ENCODE measurements at places on chromosomes 7 and 10. TPM values are rescaled to one million over a fixed set of nuclear protein-coding genes. Genes with fewer than 3 reads are reported as not detected.

- peak; percentile 40 for DNase-seq
These were observed 16.5 kb downstream of the AIFM2 start for GRCh38 chr10:70115948-70116682.

- no peak for DNase-seq
These were observed 231.2 kb upstream of the KCND2 start for GRCh38 chr7:120041798-120042197.

DNA sequence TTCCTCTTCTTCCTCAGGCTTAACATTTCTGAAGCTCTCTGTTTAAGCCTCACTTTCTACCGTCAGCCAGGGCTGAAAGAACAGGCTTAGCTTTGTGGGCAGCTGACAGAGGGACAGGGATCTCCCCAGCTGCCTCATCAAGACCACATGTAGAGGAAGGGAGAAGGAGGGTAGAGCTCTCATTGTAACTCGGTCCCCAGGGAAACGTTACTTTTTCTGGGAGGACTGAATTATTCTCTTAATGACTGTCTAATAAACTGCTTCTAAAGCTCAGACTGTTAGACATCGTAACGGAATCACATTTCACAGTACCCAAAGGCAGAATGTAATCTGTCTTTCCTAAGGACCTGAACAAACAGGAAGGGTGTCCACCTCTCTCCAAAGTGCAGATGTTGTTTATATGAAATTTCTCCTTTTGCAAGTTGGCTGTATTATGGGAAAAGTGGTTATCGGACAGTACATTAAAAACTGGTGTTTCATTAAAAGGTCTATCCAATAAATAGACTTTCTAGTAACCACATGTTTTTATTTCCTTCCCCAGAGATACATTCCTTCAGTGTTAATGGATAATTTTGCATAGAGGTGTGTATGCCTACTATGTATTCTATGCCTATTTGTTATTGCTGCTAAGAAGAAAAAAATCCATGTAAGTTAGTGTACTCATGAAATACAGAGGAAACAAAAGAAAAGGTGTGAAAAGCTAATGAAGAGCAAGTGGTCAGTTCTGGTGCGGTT, 144.2 kb downstream of the CTTNBP2 start:
- no peak for DNase-seq

CLEC5A gene
- total RNA-seq, result 0.25 TPM

TEX47 gene
- not detected for total RNA-seq

DNA sequence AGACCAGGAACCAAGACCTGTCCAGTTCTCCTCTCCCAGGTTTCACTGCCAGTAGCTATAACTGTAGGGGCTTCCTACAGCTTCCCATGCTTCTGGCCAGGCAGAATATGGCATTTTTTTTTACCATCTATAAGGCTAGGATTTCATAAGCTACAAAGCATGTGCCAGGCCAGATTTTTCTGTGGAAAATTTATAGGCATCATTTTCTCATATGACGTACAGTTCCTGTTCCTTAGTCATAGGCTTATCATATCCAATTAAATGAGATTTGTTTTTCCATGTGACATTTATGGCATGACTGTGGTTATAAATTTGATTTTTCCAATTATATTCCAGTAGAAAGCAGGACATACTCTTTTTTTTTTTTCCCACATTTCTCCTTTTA, 208.6 kb upstream of the NPY start:
- no peak for DNase-seq

GRCh38 chr10:115163129-115163528, 70.0 kb downstream of the ATRNL1 start:
- no peak for DNase-seq

- no peak for DNase-seq
These were observed 82.0 kb downstream of the TMEM168 start for GRCh38 chr7:112708236-112708635.

- DNase-seq, result no peak
These were observed 1.2 kb upstream of the LZTS2 start for GRCh38 chr10:100998183-100998990.

GRCh38 chr7:17380736-17381662, 82.5 kb downstream of the AHR start:
- DNase-seq, result no peak

- no peak for DNase-seq
These were observed 179.8 kb downstream of the CXCL12 start for GRCh38 chr10:44205067-44205466.

DNA sequence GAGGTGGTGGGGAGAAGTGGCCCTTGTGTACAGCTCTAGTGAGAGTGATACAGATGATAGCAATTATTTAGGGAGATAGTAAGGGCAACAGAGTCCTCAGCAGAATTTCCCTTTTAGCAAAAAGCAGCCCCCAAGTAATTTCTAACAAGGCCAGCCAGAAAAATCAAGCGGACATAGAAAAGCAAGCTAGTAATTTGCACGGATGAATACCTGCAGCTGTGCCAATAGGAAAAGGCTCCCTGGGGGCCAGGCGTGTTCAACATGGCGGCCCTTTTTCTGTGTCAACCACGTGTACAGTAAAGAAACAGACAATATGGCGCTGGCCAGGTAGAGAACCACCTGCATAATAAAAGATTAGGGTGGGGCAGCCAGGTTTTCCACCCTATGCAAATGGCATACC, 7.4 kb downstream of the MCM10 start:
- DNase-seq, result no peak

DNA sequence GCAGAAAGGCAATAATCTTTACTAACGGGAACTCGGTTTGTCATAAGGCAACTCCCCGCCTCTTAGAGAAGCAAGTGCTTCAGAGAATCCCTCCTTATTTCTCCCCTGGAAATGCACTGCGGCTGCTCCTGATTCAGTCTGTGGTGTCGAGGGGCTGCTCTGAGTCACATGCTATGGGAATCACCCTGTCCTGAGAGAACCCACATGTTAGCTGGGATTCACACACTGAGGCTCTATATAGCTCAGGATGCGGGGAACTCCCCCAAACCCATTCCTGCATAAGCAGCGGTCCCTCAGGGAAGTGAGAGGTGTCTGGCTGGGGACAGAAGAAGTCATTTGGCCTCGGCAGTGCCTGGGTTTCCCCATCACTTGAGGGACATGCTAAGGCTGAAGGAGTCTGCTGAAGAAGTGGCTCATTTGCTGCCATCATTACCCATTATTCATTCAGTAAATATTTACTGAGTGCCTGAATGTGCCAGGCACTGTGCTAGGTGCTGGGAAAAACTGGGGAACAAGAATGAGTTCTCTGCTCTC, 87.5 kb downstream of the ATXN7L1 start:
- no peak for DNase-seq

PIP gene
- not detected for total RNA-seq

LSM5 gene
- 16.5 TPM for total RNA-seq

ABI1 gene
- total RNA-seq, result 51.1 TPM

- no peak for DNase-seq
These were observed 159.5 kb downstream of the CPEB3 start for GRCh38 chr10:92131275-92131820.

DNA sequence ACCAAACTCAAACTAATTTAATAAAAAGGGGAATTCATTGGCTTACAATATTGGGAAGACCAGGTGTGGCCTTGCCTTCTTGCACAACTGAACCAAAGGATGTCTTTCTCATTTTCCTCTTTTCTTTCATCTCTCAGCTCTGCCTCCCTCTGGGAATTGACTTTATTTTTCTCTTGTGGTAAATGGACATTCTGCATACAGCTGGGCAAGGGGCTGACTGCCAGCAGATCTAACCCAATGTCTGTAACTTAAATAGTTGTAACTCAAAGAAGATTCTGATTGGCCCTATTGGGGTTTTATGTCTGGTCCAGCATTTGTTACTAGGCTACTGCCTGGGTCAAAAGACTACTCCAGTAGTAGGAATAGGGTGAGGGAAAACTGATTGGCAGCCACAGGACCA, 15.3 kb downstream of the PTTG1IP2 start:
- no peak for DNase-seq

GRCh38 chr7:138720286-138720685, 19.1 kb upstream of the SVOPL start:
- no peak for DNase-seq

GRCh38 chr10:90204956-90205314, 503.5 kb downstream of the KIF20B start:
- no peak for DNase-seq

GRCh38 chr10:47152861-47153349, 147.1 kb upstream of the GDF10 start:
- no peak for DNase-seq

- DNase-seq, result no peak
These were observed 8.1 kb upstream of the FAM107B start for GRCh38 chr10:14782691-14783363.

LRMDA gene
- total RNA-seq, result 15.9 TPM

DNA sequence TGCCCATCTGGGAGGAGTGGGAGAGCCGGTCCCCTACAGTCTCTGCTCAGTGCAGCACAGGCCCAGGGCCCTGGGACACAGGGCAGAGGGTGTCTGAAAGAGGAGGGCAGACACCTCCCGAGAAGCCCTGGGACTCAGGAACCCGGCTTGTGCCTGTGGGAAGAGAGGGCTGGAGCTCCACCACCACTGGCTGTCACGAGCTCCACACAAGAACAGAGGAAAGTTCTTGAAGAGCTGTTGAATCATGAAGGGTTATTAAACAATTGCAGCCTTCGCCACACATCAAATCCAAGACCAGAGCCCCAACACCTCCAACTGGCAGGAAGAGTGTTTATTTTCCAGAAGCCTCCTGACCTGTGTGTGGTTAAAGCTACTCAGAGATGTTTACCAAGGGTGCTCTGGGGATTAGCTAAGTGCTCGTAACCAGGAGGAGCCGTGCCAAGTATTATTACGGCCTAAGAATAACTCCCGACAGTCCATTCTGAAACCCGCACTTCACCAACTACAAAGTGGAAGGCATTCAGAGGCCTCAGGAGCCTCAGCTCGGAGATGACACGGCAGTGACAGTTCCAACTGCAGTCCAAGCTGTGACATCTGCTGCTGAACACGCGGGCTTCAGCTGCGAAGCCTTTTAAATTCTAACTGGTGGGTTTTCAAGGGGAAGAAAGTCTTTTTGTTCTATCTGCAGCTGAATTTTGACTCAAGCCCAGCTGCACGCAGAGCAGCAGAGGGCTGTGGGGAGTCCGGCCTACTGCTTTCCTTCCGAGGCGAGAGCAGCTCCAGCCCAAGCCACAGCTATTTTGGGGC, 75.1 kb downstream of the MAD1L1 start:
- DNase-seq, result no peak

DNA sequence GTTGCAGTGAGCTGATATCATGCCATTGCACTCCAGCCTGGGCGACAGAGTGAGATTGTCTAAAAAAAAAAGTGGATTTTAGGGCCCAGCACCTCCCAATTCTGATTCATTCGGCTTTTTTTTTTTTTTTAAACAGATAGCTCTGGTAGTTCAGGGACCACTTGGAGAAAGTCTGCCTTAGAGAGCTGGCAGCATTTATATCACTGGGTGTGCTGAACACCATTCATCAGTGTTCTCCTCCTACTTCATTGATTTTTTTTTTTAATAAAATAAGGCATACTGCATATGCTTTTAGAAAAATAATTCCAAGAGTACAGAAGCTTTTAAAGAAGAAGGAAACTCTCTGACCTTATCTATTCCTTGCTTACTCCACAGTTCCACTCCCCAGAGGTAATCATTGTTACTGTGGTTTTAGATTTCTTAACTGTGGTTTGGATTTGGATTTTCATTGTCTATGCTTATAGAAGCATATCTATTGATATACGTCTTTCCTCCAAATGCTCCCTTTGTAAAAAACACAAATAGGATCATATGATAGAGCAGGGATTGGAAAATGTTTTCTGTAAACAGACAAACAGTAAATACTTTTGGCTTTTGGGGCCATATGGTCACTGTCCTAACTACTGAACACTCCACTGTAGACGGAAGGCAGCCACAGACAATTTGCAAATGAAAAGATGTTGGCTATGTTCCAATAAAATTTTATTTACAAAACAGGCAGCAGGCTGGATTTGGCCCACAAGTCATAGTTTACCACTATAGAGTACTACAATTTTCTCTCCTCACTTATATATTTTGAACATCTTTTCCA, 21.1 kb upstream of the SAR1A start:
- DNase-seq, result no peak

- DNase-seq, result no peak
These were observed 8.7 kb downstream of the ABLIM1 start for GRCh38 chr10:114649217-114649903.

UNCX gene
- total RNA-seq, result not detected

DNA sequence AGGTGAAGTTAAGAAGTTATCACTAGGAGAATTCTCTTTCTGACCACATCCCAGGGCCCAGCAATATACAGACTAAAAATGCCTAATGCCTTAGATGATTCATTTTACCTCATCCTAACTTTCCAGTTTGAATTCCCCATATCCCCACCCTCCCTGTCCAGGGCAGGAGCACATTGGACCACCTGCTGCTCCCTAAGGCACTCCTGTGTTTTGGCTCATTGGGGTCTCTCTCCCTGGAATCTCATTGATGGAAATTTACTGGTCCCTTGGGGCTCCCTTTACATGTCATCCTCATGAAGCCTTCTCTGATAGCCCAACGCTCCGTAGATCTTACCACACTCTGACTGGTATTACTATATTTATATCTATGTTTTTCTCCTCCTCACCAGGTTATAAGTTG, 2.7 kb downstream of the IL2RA start:
- no peak for DNase-seq

DNA sequence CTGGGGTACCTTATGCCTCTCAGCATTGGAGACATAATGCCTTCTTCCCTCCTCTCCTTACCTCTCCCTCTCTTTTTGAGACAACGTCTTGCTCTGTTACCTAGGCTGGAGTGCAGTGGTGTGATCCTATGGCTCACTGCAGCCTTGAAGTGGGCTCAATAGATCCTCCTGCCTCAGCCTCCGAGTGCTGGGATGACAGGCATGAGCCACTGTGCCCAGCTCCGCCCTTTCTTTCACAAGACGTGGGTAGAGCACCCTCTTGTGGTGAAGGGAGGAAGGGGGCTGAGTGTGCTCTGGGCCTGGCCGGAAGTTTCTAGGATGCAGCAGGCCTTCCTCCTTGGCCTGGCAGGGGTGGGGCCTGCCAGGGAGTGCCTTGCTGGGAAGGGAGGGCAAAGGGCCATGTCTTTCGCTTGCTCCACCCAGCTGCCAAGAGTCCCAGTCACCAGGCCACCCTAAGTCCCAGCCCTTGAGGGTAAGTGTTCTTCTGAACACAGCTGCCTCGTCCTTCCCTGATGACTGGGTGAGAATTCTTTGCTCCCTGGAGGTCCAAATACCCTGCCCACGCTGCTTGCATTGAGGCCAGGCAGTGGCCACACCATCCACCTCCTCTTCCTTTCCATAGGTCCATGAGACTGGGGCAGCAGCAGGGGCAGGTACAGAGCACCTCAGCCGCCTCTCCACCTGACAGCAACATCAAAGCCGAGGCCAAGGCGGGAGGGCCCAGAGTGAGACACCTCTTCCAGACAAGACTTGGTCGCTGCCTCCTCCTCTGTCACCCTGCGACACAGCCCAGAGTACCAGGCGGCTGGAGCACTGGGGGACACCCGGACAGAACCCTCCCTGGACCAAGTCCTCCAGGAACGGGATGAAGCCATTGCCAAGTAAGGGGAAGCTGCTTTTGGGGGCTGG, 3.7 kb downstream of the ABHD11 start:
- no peak for DNase-seq

DNA sequence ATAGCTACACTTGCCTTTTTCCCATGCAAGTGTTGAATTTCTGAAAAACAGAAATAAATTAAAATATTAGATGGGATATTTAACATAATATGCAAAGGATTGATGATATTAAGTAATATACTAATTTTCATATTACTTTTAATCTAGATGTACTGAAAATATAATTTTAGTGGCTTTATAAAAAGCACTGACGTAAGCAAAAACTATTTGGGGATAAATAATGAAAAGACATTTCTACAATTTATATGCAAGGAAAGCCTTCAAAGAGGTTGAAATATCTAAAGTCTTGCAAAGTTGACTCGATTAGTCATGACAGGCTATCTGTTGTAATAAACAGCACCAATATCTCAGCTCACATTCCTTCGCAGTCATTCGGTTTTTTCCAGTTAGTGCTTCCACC, 94.9 kb upstream of the ABCB5 start:
- no peak for DNase-seq
